ENCODE measurements at places on chromosomes 12 and 14.

DNA sequence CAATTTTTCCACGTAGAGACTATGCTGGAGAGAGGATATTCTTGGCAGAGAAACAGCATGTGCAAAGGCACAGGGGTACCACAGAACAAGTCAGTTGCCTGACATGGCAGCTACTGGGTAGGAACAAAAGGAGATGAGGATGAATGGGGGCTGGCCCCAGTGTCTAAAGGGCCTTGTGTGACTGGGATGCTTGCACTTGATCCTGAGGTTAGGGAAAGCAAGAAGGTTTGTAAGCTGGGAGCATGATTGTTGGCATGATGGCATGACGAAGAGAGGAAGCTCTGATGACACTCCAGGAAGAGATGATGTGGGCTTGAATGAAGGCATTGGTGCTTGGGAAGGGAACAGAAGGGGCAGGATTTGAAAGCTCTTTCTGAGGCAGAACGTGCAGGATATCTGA, 139.1 kb downstream of the ZFP36L1 start:
- DNase-seq: no peak

GRCh38 chr12:6082613-6083012, 41.9 kb downstream of the VWF start:
- DNase-seq: no peak

DNA sequence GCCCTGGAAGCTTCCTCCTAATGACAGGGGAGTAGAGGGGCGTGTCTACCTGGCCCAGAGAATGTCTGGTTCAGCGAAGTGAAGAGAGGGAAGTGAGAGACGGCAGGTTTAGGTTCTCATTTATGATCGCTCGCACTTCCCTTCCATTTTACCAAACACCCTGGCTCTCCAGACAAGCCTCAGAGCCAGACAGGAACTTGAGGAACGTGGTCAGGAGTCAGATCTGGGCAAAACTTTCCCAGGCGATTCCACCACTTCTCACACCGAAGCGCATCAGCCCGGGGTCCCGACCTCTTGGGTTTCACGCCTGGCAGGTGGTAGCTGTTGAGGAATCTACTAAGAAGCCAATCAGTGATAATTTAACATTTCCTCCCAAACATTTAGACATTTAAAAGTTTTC, 21.3 kb downstream of the ACTN1 start:
- DNase-seq: no peak

DNA sequence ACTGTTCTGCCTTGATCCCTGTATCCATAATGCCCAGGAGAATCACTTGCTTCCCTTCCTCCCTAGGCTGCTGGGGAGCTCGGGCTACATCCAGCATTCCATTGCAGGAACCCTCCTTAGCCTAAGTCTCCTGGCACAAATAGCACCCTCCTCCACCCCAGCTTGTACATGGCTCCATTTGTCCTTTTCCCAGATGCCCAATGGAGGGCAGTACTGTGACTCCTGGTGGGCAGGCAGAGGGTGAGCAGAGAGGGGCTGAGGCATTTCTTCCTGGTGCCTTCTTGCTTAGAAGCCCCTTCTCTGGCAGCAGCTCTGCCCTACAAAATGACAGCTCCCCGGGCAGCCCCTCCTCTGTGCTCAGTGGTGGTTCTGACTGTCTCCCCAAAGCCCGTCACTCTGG, 86.5 kb downstream of the RBM19 start:
- no peak for DNase-seq

- DNase-seq: no peak
Measured at GRCh38 chr14:40119765-40120164, 687.5 kb upstream of the FBXO33 start.

GRCh38 chr12:1778911-1779310, 41.5 kb upstream of the LRTM2 start:
- DNase-seq: no peak

- DNase-seq: no peak
Measured at GRCh38 chr12:59304077-59304721, 291.6 kb upstream of the SLC16A7 start.

GRCh38 chr14:69921052-69921451, 41.8 kb downstream of the SMOC1 start:
- no peak for DNase-seq

DNA sequence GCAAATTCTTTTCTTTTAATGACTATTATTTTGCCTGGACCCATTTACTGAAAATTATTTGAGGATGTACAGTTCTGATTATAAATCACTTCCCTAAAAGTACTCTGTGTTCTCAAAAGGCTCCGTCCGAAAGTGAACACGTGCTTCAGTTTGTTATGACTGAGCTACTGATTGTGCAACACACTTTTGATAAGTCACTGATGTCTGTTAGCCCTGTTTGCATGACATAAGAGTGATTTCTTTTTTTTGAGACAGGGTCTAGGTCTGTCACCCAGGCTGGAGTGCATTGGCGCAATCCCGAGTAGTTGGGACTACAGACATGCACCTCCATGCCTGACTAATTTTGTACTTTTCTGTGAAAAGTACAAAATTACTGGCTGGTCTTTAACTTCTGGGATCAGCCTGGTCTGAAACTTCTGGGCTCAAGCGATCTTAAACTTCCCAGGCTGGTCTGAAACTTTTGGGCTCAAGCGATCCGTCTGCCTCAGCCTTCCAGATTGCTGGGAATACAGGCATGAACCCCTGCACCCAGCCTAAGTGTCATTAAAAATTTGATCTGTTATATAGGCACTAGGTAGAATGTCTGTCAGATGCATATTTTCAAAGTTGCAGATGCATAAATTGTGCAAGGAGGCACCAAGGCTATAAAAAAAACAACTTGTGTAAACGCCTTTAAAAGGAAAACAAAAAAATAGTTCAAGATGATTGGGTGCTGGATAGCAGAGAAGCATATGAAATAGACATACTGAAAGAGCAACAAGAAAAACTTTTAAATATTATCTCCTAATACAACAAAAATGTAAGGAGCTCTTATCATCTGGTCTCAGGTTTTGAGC, 111.5 kb downstream of the SRGAP1 start:
- no peak for DNase-seq

GRCh38 chr12:96371138-96371789, 29.0 kb downstream of the CDK17 start:
- no peak for DNase-seq

GRCh38 chr14:51806026-51807023, 54.1 kb upstream of the GNG2 start:
- no peak for DNase-seq

All from epithelial cell of prostate (primary cell).